Activated T-cell treated with anti-CD3 and anti-CD28 coated beads for 48 hours (primary cell): ENCODE measurements at places on chromosomes 2 and 18.

- DNase-seq = no peak
Observed at GRCh38 chr2:215529271-215529670, 93.4 kb upstream of the FN1 start.

DNA sequence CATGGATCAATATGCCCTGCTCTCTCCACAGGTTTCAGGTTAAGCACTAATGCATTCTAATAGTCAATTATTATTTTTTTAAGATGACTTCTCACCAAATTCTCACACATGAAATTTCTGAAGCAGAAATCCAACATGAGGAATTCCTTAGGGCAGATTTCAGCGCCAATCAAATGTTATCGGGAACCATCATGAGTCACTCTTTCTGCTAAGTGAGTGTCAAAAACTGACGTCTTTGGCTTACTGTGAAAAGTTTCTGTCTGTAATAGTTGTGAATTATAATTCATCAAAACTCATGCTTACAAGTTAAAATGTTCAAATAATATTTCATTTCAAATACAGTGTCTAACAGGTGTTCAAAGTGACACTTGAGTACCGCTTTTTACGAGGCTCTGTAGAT lies 1038.6 kb downstream of the SOCS6 start:
- DNase-seq = no peak

DNA sequence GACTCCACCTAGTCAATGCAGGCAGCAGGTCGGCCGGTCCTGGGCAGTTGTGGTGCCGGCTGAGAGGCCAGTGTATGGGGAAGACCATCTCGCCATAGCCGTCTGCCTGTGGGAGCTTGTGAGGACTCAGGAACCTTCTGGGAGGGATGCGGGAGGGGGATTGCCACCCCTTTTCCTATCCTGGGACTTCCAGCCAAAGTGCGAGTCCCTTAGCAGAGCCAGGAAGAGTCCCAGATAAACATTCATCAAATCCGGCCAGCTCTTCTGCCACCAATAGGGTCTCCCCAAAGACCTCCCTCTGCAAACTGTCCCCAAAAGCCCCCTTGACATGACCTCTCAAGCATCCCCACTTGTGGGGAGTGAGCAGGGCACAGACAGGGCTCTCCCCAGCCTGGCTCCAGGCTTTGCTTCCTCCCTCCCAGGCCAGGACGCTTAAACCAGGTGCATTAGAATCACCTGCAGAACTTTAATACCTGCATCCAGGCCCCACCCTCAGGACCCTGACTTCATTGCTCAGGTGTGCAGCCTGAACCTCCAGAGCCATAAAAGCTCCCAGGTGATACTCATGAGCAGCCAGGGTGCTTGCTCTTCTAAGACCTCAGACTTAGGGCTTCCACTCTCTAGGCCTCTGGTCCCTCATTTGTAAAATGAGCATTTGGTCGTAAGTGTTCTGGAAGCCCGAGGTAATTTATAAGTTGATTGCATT lies 159.3 kb downstream of the CAPN13 start:
- DNase-seq = no peak

DNA sequence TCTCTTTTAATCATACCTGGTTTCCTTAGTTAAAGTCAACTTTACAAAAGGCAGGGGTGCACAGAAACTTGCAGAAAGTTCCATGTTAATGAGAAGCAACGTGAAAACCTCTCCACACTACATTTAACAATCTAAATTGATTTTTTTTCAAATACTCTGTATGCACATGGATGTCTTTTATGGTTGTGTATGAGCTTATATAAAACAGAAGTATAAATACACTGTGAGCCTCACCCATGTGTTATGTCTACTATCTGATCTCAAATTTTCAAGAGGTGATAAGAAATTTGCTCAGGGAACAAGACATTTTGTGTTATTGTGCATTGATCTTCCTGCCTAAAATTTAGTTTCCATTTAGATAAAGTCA lies 617.6 kb downstream of the ADCYAP1 start:
- DNase-seq = no peak

GRCh38 chr2:101983486-101983885 lies 8.3 kb upstream of the IL1R2 start:
- no peak for DNase-seq

DNA sequence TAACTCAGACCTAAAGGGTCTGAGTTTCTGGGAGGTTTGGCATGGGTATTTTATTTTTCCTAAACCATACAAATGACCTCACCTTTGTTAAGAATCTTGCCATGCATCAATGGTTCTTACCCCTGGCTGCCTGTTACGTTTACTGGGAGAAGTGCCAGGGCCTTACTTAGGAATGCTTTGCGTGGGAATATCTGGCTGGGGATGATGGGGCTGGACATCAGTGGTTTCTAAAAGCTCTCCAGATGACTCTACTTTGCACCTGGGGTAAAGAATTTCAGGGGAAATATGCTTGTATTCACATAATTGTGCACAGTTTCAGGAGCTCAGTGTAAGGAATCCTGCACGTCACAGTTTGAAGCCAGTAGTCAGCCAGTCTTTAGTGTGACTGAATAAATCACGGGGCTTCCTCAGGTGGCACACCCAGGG lies 18.2 kb upstream of the DAW1 start:
- no peak for DNase-seq

GRCh38 chr2:11564816-11565567 lies 31.1 kb downstream of the GREB1 start:
- no peak for DNase-seq

DNA sequence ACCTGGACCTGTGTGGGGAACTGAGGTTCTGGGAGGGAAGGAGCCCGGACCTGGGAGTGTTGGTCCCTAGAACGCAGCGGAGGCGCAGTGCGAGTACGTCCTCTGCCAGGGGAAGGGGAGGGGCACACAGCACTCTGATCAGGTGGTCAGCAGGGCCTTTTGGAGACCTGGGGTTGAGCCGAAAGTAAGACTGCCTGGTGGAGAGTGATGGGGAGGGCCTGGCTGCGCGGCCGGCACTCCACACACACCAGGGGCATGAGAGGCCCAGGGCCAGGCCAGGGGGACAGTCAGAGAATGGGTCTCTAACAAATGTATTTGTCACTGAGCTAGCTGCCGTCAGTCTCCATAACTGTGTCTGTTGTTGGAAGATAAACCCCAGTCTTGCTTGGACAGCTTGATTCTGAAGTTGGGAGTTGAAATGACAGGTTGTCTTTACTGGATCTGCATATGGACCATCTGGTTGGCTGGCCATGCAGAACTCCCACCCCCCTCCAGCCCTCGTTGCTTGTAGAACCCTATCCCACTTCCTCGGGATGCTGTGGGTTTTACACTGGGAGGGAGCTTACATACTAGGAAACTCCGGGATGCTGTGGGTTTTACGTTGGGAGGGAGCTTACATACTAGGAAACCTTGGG lies 75.4 kb upstream of the NFATC1 start:
- no peak for DNase-seq

DNA sequence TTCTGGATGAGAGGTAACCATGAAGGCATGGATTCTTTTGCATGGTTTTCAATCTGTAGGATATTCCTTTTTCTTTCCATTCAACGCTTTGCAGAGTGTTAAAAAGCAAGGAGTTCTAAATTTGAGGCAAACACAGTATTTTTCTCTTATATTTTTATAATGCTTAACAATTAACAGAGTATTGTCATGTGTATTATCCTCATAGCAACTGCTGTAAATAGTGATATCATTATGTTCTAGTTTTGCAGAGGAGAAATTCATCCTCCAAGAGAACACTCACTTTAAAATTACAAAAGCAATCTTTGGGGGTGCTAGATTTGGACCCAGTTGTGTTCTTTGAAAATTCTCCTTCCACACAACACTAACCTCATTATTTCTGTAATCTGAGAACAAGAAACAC lies 58.7 kb downstream of the RDH14 start:
- no peak for DNase-seq

- no peak for DNase-seq
Observed at GRCh38 chr2:16365366-16365765, 300.3 kb downstream of the CYRIA start.

GRCh38 chr2:81739966-81740365 lies 1435.4 kb upstream of the LRRTM1 start:
- DNase-seq = no peak

DNA sequence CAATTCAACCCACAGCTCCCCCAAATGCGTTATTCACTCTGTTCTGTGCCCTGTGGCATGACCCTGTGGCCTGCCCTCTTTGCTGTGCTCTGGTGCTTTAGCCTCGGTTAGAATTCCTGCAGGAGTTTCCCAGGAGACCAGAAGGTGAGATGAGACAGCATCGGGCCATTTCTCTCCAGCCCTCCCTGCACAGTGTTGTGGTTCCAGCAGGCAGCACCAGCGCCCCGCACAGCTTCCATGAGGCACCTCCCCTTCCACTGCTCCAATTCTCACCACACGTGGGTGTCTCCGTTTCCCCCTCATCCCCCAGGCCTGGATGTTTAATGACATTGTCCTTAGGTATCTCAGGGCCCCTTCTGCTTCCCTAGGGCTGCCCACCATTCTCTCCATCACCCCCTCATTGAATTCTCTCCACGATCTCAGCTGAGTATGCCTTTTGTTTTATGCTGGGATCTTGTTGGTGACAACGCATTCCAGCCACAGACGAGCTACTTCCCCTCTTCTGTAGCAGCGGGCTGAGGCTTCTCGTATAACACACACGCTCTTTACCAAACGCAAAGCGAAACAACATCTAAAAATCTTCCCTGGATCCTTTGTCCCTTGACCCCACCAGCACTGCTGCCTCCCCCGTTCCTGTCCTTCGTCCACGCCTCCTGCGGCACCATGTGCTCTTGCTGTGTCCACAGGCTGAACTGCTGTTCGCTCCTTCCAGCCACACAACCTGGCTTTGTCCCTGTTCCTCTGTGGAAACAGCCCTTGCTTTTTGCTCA lies 35.1 kb downstream of the ACKR3 start:
- DNase-seq = no peak

DNA sequence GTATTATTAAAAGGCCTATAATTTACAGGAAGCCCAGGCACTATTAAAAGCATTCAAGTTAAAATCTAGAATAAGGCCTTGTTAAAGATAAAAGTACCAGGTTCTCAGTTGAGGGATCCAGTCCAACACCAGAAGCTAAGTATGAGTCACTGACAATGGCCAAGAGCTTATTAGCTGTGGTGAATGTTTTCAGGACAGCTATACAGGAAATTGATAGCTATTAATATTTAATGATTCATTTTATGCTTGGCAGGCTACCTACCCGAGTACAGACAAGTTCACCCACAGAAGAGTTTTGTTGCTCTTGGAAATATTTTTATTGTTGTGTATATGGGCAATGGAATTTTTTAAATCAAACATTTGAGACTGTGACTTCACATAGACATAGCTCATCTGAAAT lies 729.6 kb upstream of the ZNF804A start:
- no peak for DNase-seq

DNA sequence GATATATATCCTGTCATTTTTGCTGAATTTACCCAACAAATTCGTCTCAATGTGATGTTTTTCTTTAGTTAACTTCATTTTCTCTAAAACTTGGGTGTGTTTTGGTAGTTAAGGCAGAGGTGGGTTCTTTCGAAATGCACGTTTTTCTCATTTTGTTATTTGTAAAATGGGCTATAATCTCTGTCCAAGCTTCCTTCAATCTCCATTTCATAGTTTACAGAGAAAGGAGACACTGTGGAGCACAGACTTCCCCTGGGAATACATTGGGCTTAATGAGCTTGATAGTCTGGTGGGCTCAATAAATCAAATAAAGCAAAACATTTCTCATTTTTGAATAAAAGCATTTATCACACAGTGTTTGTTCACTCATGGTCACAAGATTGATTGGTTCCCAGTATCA lies 145.1 kb downstream of the AGPS start:
- DNase-seq = no peak

- DNase-seq = no peak
Observed at GRCh38 chr2:228653884-228654283, 472.4 kb upstream of the SPHKAP start.

DNA sequence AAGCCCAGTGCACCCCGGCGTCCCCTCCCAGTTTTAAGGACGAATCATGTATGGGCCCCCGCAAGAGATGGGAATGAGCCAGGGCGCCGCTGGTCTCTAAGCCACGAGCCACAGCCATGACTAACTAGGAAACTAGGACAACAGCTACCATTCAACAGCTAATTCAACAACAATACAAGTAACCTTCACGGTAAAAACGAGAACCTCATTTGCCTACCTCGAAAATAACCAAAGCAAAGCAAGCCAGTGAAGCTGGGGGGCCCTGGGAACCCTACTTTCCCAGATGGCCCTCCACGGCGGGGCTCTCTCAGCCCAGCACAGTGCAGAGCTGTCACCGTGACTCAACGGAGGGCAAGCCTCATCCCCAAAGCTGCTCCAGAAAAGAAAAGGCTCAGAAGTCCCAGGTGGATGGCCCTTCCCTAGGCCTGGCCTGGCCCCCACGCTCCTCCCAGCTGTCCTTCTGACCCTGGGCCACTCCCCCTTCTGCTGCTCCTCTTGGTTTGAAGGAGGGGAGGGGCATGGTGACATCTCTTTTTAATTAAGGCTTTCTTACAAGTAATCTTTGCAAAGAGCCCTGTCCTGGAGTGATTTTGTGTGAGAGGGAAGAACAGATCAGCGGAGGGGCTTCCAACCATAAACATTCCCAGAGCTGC lies 126.3 kb downstream of the HDAC4 start:
- DNase-seq = no peak

DNA sequence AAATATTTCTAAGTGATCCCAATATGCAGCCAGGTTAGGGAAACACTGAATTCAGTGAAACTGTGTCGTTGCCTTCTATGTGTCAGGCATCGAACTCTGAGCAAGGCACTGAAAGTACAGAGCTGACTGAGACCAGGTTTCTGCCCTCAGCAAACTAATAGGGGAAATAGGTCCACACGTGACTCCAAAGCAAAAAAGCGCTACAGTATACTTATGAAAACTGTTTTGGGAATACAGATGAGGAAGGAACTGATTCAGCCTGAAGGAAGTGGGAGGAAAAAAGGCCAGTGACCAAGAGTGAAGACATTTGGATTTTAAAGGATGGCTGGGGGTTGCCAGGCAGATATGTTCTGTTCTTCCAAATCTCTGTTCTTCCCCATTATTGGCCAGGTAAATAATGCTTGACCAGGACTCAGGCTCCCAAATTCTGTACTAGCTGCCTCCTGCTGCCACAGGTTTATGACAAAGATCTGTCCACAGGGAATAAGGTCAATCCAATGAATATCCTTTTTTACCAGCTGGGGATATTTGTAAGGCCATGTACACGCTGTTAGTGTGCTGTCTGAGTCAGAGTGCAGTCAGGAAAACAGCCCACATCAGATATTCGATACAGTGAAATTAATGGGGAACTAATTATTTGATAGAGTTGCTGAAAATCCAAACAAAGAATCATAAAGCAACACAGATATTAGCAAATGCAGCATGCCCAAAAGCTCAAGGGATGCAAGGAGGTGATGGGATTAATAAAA lies 24.5 kb upstream of the INPP4A start:
- no peak for DNase-seq
